ENCODE measurements at places on chromosomes 6 and 20. TPM values are rescaled to one million over a fixed set of nuclear protein-coding genes. Genes with fewer than 3 reads are reported as not detected.

GRCh38 chr20:22795433-22795832 is 211.1 kb upstream of the FOXA2 start:
- H3K4me3 ChIP-seq = no peak overlapping the region
- H3K4me1 ChIP-seq = peaks cover 7% of the 10 kb centered on the region
- no peaks in the 10 kb centered on the region for H3K36me3 ChIP-seq
- H3K27ac ChIP-seq = no peak overlapping the region

DNA sequence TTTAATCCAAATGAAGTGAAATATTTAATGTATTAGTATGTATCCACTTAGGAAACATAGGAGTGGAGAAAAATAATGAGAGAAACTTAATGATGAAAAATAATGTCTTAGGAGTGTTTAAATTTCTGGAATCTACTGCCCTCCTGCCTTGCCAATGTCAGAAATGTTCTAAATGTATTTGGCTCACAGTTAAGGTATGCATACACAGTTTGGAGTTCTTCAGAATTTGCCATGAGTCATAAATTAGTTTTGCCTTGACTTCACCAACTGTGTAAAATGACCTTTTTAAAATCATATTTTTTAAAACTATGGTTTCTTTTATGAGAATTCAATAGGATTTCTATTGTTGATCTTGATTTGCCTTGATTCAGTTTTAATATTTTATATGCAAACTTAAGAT is 191.7 kb upstream of the HSF2 start:
- no peak overlapping the region for H3K27ac ChIP-seq
- H3K36me3 ChIP-seq = no peaks in the 10 kb centered on the region
- no peaks in the 10 kb centered on the region for H3K27me3 ChIP-seq
- DNase-seq = no peak
- no peak overlapping the region for H3K4me3 ChIP-seq
- H3K4me1 ChIP-seq = no peaks in the 10 kb centered on the region

Gene KIF16B
- 17.7 TPM for total RNA-seq

DNA sequence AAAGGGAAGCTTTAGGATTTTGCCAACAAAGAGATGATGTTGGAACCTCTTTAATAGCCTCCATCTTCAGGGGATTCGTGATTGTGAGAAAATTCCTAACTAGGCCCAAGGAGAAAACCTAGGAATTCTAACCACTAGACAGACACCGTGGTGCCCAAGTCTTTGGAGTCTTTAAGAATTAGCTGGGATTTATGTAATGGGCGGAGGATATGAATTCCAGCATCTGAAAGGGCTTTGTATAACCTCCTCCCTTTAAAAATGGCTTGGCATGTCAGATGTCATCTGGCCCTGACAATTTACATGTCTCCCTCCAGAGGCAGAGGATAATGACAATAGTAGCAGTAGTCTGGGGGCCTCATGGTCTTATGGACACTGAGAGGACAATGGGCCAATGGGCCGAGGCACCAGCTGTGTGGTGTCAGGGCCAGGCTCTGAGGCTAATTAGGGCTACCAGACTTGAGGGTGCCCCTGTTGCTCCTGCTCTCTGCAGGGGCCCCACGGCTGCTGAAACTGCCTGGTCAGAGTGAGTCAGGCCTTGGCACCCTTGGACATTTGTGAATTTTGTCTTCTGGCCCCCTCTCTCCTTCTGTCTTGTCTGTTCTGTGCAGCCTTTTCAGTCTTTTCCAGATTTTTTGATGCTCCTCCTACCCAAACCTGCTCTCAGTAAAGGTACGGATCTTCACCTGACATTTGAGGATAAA is 113.9 kb downstream of the EDN1 start:
- peak overlapping the region; percentile 23 for H3K27ac ChIP-seq
- H3K4me3 ChIP-seq = no peak overlapping the region
- no peaks in the 10 kb centered on the region for H3K4me1 ChIP-seq
- no peak for DNase-seq

DNA sequence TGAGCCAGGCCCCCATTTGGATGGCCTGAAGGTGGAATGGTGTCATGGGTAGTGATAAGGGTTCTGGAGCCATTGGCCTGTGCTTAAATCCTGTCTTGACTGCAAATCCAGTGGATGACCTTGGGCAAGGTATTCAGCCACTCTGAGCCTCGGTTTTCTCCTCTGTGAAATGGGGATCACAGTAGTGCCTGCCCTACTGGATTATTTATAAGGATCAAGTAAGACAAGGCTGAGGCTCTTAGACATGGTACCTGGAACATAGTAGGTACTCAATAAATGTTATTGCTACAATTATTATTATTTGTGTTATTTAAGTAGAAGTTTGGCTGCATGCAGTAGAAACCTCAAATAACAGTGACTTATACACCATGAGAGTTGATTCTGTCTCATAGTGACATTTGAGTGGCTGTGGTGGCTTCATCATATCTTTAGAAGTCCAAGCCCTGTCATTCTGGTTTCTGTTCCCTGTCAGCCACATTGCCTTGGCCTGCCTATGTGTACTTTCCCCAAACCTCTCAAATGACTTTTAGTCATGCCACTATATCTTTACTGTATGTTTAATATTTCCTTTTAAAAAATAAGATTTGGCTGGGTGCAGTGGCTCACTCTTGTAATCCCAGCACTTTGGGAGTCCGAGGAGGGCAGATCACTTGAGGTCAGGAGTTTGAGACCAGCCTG is 37.6 kb upstream of the CHMP4B start:
- H3K36me3 ChIP-seq = no peaks in the 10 kb centered on the region
- H3K4me1 ChIP-seq = no peaks in the 10 kb centered on the region

Gene APCDD1L
- 0.09 TPM for total RNA-seq

- H3K4me1 ChIP-seq = no peaks in the 10 kb centered on the region
- H3K4me3 ChIP-seq = no peak overlapping the region
- no peaks in the 10 kb centered on the region for H3K27me3 ChIP-seq
- DNase-seq = peak; percentile 25
Observed at GRCh38 chr20:36908603-36909002, 32.7 kb downstream of the TLDC2 start.

DNA sequence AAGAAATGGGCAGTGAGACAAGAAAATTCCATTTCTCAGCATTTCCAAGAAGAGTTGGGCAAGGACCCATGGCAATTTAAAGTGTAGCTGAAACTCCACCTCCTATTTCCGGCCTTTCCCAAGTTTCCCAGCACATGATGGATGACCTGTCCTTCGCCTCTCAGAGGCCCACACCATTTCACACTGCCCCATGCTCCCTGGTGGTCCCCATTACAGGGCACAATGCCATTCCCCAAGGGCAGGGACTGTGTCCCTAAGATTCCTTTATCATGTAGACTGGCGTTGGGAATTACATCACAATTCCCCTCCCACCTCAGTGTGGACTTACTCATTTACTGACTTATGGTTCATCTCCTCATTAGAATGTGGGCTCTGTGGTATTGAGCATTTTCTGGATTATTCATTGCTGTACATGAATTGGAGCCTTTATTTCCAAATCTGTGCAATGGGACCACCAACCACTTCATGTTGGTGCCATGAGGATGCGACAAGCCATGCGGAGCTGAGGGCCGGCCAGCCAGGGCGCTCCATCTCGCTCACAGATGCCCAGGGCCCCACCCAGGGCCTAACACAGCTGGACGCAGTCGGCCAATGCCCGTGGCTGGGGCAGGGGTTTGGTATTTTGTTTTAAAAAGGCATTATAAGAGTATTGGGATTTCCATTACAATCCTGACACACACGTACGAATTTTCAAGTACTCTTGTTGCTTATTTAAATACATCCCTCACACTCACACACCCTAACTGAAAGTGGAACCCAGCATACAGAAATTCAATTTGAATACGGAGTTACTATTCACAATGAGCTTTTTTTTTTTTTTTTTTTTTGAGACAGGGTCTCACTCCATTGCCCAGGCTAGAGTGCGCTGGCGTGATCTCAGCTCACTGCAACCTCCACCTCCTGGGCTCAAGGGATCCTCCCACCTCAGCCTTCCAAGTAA is 5.4 kb downstream of the ACSS1 start:
- H3K36me3 ChIP-seq = no peaks in the 10 kb centered on the region
- H3K27ac ChIP-seq = peak overlapping the region; percentile 67
- H3K4me3 ChIP-seq = no peak overlapping the region
- no peaks in the 10 kb centered on the region for H3K27me3 ChIP-seq

GRCh38 chr20:16025084-16025483 is 548.2 kb downstream of the KIF16B start:
- no peak overlapping the region for H3K27ac ChIP-seq
- no peaks in the 10 kb centered on the region for H3K27me3 ChIP-seq
- no peak overlapping the region for H3K4me3 ChIP-seq
- DNase-seq = no peak
- H3K36me3 ChIP-seq = no peaks in the 10 kb centered on the region

- H3K36me3 ChIP-seq = no peaks in the 10 kb centered on the region
- H3K4me3 ChIP-seq = peak overlapping the region; percentile 92
- peak overlapping the region; percentile 61 for H3K27ac ChIP-seq
- H3K4me1 ChIP-seq = peaks cover 65% of the 10 kb centered on the region
- H3K27me3 ChIP-seq = no peaks in the 10 kb centered on the region
Observed at GRCh38 chr6:87698547-87699006, 3.5 kb downstream of the AKIRIN2 start.

Gene STK4
- total RNA-seq = 63.7 TPM

GRCh38 chr6:117629119-117629660 is 26.9 kb upstream of the GOPC start:
- no peak for DNase-seq
- H3K27me3 ChIP-seq = no peaks in the 10 kb centered on the region
- no peaks in the 10 kb centered on the region for H3K36me3 ChIP-seq
- no peaks in the 10 kb centered on the region for H3K4me1 ChIP-seq
- no peak overlapping the region for H3K4me3 ChIP-seq
- H3K27ac ChIP-seq = no peak overlapping the region

DNA sequence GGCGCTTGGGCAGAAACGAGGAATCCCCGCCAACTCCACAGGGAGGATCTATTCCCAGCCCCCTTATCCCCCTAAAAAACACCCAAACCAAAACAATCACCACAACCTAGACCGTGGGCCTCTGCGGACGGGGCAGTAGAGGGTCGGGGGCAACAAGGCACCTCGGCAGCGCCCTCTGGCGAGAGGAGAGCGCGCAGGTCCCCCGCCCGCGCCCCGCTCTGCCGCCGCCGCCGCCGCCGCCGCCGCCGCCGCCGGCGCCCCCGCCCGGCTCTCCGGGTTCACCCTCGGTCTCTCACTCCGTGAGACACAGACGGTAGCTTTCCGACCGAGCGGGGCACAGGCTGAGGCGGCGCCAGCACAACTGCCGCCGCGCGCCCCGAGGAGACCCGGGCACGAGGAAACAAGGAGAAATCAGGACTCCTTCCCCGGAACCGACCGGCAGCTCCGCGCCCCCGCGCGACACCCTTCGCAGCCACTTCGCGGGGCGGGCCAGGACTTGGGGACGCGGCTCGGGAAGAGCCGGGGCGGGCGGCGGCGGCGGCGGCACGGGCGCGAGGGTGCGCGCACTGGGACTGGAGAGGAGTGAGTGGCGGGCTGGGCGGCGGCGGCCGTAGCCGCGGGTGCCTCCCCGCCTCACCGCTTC is at the start of gene SLC35F1:
TSS of gene SLC35F1 (plus strand) at position 307 of the 643 bp plus-strand sequence.
- no peaks in the 10 kb centered on the region for H3K36me3 ChIP-seq
- peak; percentile 78 for DNase-seq
- peaks cover 33% of the 10 kb centered on the region for H3K27me3 ChIP-seq
- peaks cover 14% of the 10 kb centered on the region for H3K4me1 ChIP-seq
- peak within 1 kb of the TSS; percentile 45 for H3K4me3 ChIP-seq

Gene REPS1
- 29.3 TPM for total RNA-seq

DNA sequence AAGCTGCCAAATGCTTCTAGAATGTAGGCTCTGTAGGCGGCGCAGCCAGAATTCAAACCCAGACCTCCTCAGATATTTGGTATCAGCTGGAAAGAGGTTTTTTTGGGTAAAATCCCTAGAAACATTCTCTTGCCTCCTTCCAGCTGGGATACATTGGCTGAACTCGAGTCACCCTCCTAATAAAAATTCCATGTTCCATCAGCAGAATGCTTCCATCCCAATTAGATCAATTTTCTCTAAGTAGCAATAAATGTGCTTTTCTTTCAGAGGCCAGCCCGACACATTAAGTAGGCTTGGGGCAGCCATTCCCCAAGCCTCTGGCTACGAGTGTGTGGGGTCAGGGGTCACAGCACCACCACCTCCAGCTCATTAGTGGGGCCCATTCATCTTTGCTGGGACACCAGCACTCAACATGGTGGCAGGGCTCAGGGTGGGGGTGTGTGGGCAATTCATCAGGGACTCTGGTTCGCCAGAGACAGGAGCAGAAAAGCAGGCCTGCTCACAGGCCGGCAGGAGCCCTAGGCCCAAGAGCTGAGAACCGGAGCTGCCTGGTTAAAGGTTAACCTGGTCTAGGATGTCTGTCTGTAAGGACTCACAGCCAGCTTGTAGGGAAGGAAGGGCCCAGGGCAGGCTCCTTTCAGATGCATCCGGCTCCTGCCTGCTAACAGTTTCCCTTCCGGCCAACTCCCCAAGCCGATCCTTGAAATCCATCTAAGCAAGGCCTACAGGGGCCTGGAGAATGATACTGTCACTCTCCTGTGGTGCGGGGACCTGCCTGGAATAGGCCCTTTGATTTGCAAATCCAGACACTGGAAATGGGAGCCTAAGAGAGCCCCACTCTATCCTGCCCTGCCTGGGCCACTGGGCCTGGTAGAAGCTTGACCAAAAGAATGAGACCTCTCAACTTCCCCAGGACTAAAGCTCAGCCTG is 159.1 kb upstream of the TOP1 start:
- H3K27ac ChIP-seq = no peak overlapping the region
- H3K36me3 ChIP-seq = no peaks in the 10 kb centered on the region
- H3K4me1 ChIP-seq = no peaks in the 10 kb centered on the region
- DNase-seq = no peak
- H3K4me3 ChIP-seq = no peak overlapping the region
